ENCODE measurements at places on chromosomes 16 and 17.

GRCh38 chr16:70577256-70577698 lies 53.7 kb downstream of the SF3B3 start:
- DNase-seq: no peak

GRCh38 chr16:81814751-81815428 lies 35.8 kb downstream of the PLCG2 start:
- DNase-seq: no peak

DNA sequence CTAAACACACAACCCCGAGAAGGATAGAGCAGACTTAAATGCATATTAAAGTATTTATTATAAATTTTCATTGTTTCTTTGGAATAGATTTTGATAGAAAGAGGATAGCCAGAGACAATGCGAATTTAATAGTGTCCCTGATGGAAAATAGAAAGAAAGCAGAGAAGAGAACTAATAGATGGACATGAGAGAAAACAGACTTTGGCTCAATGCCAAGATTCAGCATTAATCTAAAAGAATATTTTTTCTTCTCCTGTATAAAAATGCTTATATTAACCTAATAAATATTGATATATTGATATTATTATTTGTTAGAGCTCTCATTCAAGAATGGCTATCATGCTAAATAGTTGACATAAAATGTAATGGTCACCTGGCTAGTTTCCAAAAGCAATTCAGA lies 173.4 kb downstream of the KIF2B start:
- DNase-seq: no peak

- DNase-seq: no peak
Measured at GRCh38 chr17:76032073-76032779, 5.1 kb upstream of the EVPL start.

- peak; percentile 33 for DNase-seq
Measured at GRCh38 chr17:46772475-46773220, 45.8 kb downstream of the WNT3 start.

GRCh38 chr16:30473231-30474073 lies 910 bp downstream of the ITGAL start:
- no peak for DNase-seq

- no peak for DNase-seq
Measured at GRCh38 chr17:15342460-15342859, 1.1 kb upstream of the TEKT3 start.

- peak; percentile 89 for DNase-seq
Measured at GRCh38 chr17:36482611-36483504, 3.6 kb upstream of the ZNHIT3 start.

- no peak for DNase-seq
Measured at GRCh38 chr17:74780443-74781238, 4.5 kb upstream of the NAT9 start.

GRCh38 chr17:75701288-75701687 lies 20.0 kb upstream of the ITGB4 start:
- DNase-seq: no peak

DNA sequence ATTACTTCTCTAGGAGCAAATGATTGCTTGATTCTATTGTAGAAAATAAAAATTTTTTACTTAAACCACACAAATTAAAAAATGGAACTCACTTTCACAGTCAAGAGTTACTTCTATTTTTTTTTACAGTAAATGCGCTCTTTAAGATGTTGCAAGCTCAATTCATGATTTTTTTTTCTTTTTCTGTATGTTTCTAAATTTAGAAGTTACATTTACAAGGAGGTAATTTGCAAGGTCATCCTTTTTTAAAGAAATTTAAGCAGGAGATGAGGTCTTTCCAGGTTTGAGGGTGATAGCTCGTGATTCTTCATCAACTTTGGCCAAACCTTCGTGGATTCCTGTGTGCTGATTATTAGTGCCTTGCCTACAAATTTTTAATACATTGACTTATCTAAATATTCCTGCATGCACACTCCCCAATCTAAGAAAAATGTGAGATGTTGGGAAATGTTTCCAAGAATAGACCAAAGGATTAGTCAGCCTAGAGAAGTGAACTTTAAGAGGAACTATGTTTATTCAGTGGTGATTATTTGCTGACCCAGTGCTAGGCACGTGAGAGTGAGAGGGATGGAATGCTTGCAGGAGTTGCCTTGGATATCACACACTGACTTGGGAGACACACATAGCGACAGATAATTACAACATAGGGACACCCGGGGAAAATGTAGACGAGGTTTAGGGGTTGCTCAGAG lies 429.8 kb downstream of the MAF start:
- DNase-seq: no peak

DNA sequence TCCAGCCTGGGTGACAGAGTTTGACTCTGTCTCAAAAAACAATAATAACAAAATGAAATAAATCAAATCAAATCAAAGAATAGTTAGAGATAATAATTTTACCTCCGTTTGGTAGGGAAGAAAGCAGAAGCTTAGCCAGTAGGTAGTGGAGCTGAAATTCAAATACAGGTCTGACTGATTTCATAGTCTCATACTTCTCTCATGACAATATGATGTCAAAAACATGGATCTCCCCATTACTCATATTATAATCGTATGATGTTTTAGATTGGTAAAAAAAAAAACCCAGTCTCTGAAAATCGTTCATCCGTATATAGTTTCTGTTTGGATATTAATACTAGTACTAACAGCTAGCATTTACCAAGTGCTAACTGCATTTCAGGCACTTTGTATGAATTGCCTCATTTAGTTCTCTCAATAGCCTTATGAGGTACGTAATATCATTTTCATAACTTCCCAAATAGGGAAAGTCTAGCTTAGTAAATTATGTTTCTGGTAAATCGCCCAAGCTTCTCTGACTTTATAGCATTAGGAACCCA lies 48.7 kb downstream of the CDH8 start:
- no peak for DNase-seq

DNA sequence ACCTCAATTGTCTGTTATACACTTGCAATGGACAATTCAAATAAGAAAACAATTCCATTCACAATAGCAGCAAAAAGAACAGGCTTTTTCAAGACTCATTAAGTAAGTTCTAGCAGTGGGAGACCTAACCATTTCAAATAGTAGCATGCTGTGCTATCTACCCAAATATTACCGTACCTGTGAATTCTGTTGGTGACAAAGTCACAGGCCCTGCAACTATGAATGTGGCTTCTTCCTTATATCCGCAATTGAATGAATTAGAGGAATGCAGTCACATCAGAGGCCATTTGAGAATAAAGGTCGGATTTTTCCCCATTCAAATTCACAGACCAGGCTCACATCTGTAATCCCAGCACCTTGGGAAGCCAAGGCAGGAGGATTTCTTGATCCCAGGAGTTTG lies 800 bp upstream of the NME4 start:
- peak; percentile 36 for DNase-seq

GRCh38 chr16:25052151-25052511 lies 37.0 kb upstream of the ARHGAP17 start:
- no peak for DNase-seq

All from NCI-H1930 (cell line).